Tibial nerve (tissue), 4 donors: ENCODE measurements at places on chromosomes 2 and 18. TPM values are rescaled to one million over a fixed set of nuclear protein-coding genes. Genes with fewer than 3 reads are reported as not detected.
A peak's percentile ranks its signal among the peaks of the same experiment; 100 is the strongest.

AGXT gene
- total RNA-seq, result 0.30 TPM

- no peak for DNase-seq
- no peak overlapping the region for H3K4me3 ChIP-seq
- no peaks in the 10 kb centered on the region for H3K4me1 ChIP-seq
- H3K36me3 ChIP-seq, result no peaks in the 10 kb centered on the region
- no peaks in the 10 kb centered on the region for H3K27me3 ChIP-seq
Measured at GRCh38 chr2:128597121-128597762, 278.6 kb upstream of the HS6ST1 start.

DNA sequence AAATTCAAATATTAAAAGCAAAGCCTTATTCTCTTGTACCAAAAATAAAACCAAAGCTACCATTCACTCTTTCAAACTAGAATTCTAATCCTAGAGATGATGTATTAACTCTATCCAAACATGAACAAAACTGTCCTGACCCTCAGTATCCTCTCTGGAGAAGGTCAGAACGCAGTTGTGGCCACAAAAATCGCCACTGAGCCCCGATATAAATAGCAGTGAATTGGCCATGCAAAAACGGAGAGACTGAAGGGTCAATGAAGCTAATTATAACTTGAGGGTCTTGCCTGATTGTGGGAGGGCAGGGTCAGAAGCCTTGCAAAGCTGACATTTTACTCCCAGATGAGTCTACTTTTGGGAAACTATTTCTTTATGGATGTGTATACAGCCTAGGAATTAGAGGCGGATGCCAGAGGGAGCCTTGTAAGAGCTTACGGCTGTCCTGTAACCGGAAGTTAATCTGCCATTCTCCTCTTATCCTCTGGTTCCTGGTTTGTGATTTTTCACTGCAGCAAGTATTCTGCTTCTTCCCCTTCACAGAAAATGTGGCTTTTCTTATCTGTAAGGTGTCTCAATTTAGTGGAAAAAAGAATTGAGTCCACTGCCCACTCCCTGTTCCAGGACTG, 28.1 kb downstream of the CAVIN2 start:
- no peaks in the 10 kb centered on the region for H3K4me1 ChIP-seq
- no peak for DNase-seq
- no peaks in the 10 kb centered on the region for H3K27me3 ChIP-seq
- no peak overlapping the region for H3K4me3 ChIP-seq
- no peaks in the 10 kb centered on the region for H3K36me3 ChIP-seq

DNA sequence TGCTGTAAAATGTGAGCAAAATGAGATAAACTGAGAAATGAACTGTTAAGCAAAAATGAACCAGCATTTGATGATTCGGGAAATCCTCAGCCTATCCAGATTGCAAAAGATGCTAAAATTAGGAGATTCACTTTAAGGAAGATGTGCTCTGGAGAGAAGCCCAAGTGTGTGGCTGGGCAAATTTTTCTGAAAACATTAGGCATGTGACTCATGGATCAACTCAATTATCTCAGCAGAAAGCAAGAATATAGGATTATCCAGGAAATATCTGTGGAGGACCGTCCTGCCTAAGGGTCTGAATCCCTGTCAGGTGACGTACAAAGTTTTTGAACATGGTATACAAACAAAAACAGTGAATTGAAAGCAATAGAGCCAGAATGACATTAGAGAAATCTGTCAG, 1268.3 kb upstream of the TMEFF2 start:
- H3K36me3 ChIP-seq, result no peaks in the 10 kb centered on the region
- H3K4me1 ChIP-seq, result no peaks in the 10 kb centered on the region
- no peak for DNase-seq

GRCh38 chr18:24754583-24755253, 294.3 kb downstream of the HRH4 start:
- H3K27ac ChIP-seq, result no peak overlapping the region
- no peak for DNase-seq
- no peaks in the 10 kb centered on the region for H3K36me3 ChIP-seq
- H3K4me1 ChIP-seq, result no peaks in the 10 kb centered on the region

- DNase-seq, result no peak
- H3K27ac ChIP-seq, result no peak overlapping the region
- H3K36me3 ChIP-seq, result no peaks in the 10 kb centered on the region
- H3K27me3 ChIP-seq, result no peaks in the 10 kb centered on the region
- H3K4me3 ChIP-seq, result no peak overlapping the region
Measured at GRCh38 chr2:109067631-109068125, 61.3 kb upstream of the SH3RF3 start.

GRCh38 chr2:79792090-79792489, 279.2 kb downstream of the CTNNA2 start:
- H3K4me1 ChIP-seq, result no peaks in the 10 kb centered on the region
- no peak overlapping the region for H3K27ac ChIP-seq
- no peaks in the 10 kb centered on the region for H3K27me3 ChIP-seq
- no peak overlapping the region for H3K4me3 ChIP-seq
- no peaks in the 10 kb centered on the region for H3K36me3 ChIP-seq

DNA sequence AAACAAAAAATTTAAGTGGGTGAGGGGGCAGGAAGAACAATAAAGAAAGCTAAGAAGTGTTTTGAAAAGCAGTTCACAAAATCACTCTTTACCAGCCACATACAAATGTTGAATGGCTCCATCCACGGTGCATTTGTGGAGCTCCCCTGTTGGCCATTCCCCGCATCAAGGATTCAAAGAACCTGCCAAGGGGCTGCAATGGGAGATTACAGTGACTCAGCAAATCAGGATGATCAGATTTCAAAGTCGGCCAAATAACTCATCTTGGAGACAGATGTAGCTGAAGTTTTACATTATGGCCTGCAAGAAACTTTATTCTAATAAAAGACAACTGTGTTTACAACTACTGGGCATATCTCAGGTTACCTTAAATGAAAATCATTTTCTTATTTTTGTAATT, 26.9 kb downstream of the COL4A3 start:
- no peaks in the 10 kb centered on the region for H3K36me3 ChIP-seq
- no peaks in the 10 kb centered on the region for H3K27me3 ChIP-seq
- no peaks in the 10 kb centered on the region for H3K4me1 ChIP-seq
- DNase-seq, result no peak

- no peak overlapping the region for H3K27ac ChIP-seq
- no peak for DNase-seq
- no peaks in the 10 kb centered on the region for H3K27me3 ChIP-seq
Measured at GRCh38 chr18:13545955-13546354, 180.4 kb downstream of the FAM210A start.

GRCh38 chr2:108454440-108454839, 5.4 kb downstream of the GCC2 start:
- H3K36me3 ChIP-seq, result peaks cover 2% of the 10 kb centered on the region
- H3K27ac ChIP-seq, result no peak overlapping the region
- no peak overlapping the region for H3K4me3 ChIP-seq
- H3K4me1 ChIP-seq, result no peaks in the 10 kb centered on the region
- no peak for DNase-seq
- no peaks in the 10 kb centered on the region for H3K27me3 ChIP-seq

DNA sequence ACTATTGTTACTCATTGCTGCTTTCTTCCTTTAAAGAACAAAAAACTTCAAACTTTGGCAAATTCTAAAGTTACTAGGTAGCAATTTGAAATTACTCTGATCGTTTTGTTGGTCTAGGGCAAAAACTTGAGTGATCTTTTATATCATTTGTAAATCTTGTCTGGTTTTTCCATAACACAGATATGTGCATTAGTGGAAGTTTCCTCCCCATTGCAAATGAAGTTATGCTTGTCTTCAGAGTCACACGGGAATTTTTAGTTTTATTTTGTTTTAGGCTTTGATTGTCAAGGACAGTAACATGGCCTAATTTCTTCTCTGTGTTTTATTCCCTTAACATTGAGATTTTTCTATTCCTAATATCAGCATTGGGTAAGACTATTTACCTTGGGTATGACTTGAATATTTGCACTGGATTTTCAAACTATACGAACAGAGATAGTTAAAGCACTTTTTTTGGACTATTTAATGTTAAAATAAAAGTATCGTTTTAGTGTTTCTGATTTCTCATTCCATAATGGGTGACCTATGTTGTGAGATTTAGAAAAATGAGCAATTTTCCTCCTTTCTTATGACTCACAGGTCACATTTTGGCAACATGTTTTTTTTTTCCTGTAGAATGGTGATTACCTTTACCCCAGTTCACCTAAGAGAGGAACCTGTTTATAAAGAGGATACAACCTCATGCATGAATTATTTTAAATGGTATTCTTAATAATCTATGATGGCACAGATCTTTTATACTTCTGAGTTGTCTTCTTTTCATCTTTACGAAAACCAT, 65.0 kb downstream of the BABAM2 start:
- H3K27ac ChIP-seq, result peak overlapping the region; percentile 24
- peaks cover 34% of the 10 kb centered on the region for H3K4me1 ChIP-seq
- no peaks in the 10 kb centered on the region for H3K27me3 ChIP-seq
- no peak overlapping the region for H3K4me3 ChIP-seq
- H3K36me3 ChIP-seq, result no peaks in the 10 kb centered on the region

DNA sequence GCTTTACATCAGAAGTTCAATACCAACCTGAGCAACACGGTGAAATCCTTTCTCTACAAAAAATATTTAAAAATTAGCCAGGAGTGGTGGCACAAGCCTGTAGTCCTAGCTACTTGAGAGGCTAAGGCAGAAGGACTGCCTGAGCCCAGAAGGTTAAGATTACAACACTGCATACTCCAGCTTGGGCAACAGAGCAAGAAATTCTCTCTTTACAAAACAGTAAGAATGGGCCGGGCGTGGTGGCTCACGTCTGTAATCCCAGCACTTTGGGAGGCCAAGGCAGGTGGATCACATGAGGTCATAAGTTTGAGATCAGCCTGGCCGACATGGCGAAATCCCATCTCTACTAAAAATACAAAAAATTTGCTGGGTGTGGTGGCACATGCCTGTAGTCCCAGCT, 113.2 kb downstream of the USP34 start:
- DNase-seq, result no peak
- no peaks in the 10 kb centered on the region for H3K27me3 ChIP-seq
- no peak overlapping the region for H3K4me3 ChIP-seq

MAB21L4 gene
- total RNA-seq, result not detected

XDH gene
- under 0.01 TPM for total RNA-seq

GKN2 gene
- total RNA-seq, result not detected

CCDC148 gene
- total RNA-seq, result 2.0 TPM

PDE11A gene
- total RNA-seq, result 1.7 TPM

ALPI gene
- total RNA-seq, result not detected

FBLN7 gene
- 3.3 TPM for total RNA-seq

MTHFD2 gene
- 24.3 TPM for total RNA-seq

DNA sequence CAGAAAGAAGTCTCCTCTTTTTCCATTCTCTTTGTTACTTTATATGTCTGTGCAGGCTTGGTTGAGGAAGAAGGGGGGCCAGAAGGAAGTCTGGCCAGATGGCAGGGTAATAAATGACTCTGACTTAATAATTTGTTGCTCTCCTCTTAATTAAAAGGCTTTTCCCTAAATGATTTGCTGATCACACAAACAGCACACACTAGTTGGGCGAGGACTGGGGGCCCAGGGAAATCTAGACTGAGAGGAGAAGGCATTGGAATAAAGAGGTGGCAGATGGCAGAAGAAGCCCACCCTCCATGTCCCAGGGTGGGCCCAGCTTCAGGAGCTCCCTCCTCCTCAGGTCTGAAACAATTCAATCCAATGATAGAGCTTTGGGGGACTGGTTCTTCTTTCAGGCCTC, 12.7 kb upstream of the SMARCAL1 start:
- no peak for DNase-seq
- no peaks in the 10 kb centered on the region for H3K4me1 ChIP-seq
- no peak overlapping the region for H3K4me3 ChIP-seq
- no peak overlapping the region for H3K27ac ChIP-seq
- no peaks in the 10 kb centered on the region for H3K36me3 ChIP-seq

ASB18 gene
- not detected for total RNA-seq

DNA sequence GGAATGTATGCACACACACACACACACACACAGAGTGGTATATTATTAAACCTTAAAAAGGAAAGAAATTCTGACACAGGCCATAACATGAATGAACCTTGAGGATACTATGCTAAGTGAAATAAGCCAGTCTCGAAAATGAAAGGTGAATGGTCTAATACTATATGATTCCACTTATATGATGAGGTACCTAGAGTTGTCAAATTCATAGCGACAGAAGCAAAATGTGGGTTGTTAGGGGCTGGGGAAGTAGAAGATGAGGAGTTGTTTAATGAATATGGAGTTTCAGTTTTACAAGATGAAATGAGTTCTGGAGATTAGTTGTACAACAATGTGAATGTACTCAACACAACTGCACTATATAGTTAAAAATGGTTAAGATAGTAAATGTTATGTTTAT, 118.1 kb downstream of the ABCA12 start:
- no peak overlapping the region for H3K4me3 ChIP-seq
- DNase-seq, result no peak
- H3K36me3 ChIP-seq, result no peaks in the 10 kb centered on the region
- no peak overlapping the region for H3K27ac ChIP-seq
- no peaks in the 10 kb centered on the region for H3K27me3 ChIP-seq

GRCh38 chr2:205033431-205033830, 488.2 kb downstream of the PARD3B start:
- no peaks in the 10 kb centered on the region for H3K27me3 ChIP-seq
- no peak for DNase-seq
- H3K27ac ChIP-seq, result no peak overlapping the region
- H3K4me1 ChIP-seq, result no peaks in the 10 kb centered on the region
- H3K4me3 ChIP-seq, result no peak overlapping the region

DNA sequence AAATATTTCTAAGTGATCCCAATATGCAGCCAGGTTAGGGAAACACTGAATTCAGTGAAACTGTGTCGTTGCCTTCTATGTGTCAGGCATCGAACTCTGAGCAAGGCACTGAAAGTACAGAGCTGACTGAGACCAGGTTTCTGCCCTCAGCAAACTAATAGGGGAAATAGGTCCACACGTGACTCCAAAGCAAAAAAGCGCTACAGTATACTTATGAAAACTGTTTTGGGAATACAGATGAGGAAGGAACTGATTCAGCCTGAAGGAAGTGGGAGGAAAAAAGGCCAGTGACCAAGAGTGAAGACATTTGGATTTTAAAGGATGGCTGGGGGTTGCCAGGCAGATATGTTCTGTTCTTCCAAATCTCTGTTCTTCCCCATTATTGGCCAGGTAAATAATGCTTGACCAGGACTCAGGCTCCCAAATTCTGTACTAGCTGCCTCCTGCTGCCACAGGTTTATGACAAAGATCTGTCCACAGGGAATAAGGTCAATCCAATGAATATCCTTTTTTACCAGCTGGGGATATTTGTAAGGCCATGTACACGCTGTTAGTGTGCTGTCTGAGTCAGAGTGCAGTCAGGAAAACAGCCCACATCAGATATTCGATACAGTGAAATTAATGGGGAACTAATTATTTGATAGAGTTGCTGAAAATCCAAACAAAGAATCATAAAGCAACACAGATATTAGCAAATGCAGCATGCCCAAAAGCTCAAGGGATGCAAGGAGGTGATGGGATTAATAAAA, 24.5 kb upstream of the INPP4A start:
- no peak for DNase-seq
- no peak overlapping the region for H3K27ac ChIP-seq
- H3K36me3 ChIP-seq, result no peaks in the 10 kb centered on the region
- no peaks in the 10 kb centered on the region for H3K4me1 ChIP-seq
- H3K4me3 ChIP-seq, result no peak overlapping the region

- no peak for DNase-seq
- H3K36me3 ChIP-seq, result no peaks in the 10 kb centered on the region
- no peak overlapping the region for H3K27ac ChIP-seq
- no peaks in the 10 kb centered on the region for H3K4me1 ChIP-seq
- no peaks in the 10 kb centered on the region for H3K27me3 ChIP-seq
Measured at GRCh38 chr18:21636769-21637168, 24.7 kb downstream of the SNRPD1 start.
